ENCODE measurements at places on chromosomes 2 and 18.

GRCh38 chr2:36137612-36138011 is 218.0 kb upstream of the CRIM1 start:
- DNase-seq: no peak

GRCh38 chr2:39922679-39923405 is 143.8 kb upstream of the THUMPD2 start:
- no peak for DNase-seq

GRCh38 chr2:157470321-157470720 is 26.4 kb upstream of the CYTIP start:
- DNase-seq: no peak

DNA sequence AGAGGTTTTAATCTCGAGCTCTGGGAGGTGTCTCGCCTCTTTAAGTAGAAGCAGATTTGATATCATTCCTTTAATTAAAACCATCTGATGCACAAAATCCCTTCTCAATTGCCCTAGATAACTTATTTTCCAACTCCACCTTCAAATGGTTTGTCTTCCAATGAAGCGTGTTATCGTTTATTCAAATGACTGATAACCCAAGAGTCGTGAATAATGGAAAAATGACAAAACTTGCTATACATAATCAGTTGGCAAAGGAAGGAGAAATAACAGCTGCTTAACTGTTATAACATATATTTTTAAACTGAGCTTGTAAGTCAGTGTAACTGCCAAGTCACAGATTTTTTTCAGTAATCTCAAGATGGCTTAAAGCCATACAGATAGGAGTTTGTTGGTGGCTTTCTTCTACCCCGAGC is 144.6 kb downstream of the QPCT start:
- DNase-seq: no peak

GRCh38 chr2:140797718-140798117 is 1333.1 kb downstream of the LRP1B start:
- DNase-seq: no peak

DNA sequence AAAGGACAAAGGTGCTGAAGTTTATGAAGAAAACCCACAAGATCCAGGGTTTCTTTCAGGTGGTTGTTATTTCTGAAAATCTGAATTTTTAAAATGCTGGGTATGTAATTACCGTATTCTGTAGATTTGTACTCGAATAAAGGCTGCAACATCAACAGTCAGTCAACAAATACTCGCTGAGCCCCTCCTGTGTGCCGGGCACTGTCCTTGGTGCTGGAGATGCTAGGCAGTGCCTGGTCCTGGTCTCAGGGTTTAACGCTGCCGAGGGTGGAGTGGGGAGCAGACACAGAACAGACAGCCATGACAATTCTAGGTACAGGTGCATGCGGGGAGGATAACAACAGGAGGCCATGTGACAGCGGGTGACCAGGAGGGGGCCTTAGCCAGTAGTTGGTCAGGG is 27.2 kb upstream of the PDIA6 start:
- no peak for DNase-seq

DNA sequence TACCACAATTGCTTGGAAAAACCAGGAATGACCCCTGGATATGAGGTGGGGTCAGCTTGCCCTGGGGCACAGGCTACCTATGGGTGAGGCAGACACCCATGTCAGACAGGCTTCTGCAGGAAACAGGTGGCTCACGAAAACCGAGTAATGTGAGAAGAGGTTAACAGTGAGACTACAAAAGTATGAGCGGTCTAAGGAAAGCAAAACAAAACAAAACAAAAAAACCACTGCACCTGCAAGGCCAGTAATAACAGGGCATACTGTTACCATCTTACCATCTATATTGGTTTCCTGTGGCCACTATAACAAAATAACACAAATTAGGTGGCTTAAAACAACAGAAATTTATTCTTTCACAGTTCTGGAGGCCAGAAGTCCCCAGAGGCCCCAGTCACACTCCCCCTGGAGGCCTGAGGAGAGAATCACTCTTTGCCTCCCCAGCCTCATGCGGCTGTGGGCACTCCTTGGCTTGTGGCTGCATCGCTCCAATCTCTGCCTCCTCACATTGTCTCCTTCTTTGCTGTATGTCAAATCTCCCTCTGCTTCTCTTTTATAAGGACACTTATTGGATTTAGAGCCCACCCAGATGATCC is 86.6 kb upstream of the EPC2 start:
- no peak for DNase-seq

DNA sequence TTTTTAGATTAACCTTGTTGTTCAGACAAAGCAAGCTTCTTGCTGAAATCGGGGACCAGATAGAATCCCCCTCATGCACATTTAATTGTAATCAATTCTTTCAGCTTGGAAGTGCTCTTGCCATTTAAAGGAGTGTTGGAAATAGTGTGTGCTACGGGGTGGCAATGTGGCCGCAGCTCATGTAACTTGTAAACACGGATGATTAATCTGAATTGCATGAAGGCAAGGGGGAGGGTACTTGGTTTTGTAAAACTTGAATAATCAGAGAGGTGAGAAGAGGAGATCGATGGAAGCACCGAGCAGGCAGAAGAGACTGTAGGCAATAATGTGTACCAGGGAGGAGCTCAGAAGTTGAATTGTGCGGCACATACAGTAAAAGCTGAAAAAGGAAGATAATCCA is 273.5 kb downstream of the PTGR3 start:
- no peak for DNase-seq

- no peak for DNase-seq
Measured at GRCh38 chr2:43068041-43068533, 158.3 kb downstream of the ZFP36L2 start.

DNA sequence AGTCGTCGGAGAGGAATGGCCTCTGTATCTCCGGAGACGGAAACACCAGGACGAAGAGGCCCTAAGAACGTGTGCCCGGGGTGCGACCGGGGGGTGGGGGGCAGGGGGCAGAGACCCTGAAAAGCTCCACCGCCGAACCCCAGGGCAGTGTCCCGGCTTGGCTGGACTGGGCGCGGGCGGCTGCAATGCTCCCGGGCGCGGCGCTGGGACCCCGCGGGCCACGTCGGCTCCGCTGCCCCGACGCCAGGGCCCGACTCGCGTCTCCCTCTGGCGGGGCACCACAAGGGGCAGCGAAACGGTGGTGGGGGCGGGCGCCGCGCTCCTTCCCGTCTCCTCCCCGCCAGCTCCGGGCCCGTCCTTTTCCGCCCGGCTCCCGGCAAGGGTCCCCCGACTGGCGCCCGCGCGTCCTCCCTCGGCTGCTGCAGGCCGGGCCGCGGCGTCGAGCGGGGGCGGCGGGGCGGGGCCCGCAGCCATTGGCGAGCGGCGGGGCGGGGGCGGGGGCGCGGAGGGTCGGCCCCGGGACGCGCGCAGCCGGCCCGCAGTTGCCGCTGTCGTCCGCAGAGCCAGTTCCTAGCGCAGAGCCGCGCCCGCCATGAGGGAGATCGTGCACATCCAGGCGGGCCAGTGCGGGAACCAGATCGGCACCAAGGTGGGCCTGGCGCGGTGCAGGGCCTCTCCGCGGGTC is at the start of gene TUBB6:
TSS of gene TUBB6 (plus strand) at position 541 of the 685 bp plus-strand sequence. CDS start at position 593, 52 bp downstream.
- no peak for DNase-seq

GRCh38 chr2:233566141-233566956 is at the start of gene USP40:
Gene USP40, minus strand, starts transcription at chr2:233566782. Its CDS starts 1,228 bp downstream, at chr2:233565554.
- DNase-seq: peak; percentile 51

- DNase-seq: no peak
Measured at GRCh38 chr2:176080540-176081375, 3.0 kb downstream of the EVX2 start.

DNA sequence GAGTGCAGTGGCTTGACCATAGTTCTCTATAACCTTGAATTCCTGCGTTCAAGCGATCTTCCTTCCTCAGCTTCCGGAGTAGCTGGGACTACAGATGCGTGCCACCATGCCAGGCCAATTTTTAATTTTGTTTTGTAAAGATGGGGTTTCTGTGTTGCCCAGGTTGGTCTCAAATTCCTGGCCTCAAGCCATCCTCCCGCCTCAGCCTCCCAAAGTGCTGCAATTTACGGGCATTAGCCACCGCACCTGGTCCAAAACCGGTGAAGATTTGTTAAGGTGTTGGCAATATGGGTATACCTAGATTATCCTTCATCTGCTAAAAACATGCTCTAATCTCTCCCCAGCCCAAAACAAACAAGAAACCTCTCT is 1.3 kb upstream of the EIF2AK3 start:
- no peak for DNase-seq

DNA sequence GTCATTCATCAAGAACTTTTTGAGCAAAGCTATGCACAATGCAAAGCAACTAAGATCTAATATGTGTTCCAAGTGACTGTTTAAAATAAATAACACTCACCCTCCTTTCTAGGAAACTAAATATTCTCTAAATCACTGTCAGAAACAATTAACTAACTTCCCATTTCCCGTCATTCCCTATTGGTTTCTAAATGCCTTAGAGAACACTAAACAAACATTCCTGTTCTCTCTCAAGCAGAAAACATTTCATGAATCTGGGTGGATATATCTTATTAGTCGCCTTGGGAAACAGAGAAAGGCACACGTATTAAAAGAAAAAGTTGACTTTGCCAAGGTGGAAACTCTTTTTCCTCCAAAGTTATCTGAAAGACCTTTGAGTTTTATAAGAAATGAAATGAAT is 735.2 kb downstream of the MBD2 start:
- DNase-seq: no peak

DNA sequence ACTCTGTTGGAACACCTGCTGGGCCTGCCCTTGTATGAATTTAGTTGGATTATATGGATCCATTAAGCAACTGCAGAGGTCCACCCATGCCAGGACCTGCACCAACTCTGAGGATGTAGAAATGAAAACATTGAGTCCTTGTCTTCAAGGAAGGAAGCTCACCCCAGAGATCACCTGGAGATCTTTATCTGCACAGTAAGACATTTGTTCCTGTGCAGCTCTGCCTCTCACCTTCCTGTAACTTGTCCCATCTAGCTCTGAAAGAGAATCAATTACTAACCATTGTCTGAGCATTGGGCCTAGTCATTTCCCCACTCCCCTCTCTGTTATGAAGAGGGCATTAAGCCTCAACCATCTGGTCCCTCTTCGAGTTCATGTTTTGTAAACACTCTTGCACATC is 105.2 kb upstream of the YWHAQ start:
- DNase-seq: no peak

GRCh38 chr18:56889621-56890020 is 238.5 kb downstream of the WDR7 start:
- no peak for DNase-seq

- DNase-seq: no peak
Measured at GRCh38 chr2:38130876-38131275, 54.9 kb upstream of the CYP1B1 start.

GRCh38 chr2:48235076-48235475 is 294.9 kb upstream of the STON1 start:
- DNase-seq: no peak

DNA sequence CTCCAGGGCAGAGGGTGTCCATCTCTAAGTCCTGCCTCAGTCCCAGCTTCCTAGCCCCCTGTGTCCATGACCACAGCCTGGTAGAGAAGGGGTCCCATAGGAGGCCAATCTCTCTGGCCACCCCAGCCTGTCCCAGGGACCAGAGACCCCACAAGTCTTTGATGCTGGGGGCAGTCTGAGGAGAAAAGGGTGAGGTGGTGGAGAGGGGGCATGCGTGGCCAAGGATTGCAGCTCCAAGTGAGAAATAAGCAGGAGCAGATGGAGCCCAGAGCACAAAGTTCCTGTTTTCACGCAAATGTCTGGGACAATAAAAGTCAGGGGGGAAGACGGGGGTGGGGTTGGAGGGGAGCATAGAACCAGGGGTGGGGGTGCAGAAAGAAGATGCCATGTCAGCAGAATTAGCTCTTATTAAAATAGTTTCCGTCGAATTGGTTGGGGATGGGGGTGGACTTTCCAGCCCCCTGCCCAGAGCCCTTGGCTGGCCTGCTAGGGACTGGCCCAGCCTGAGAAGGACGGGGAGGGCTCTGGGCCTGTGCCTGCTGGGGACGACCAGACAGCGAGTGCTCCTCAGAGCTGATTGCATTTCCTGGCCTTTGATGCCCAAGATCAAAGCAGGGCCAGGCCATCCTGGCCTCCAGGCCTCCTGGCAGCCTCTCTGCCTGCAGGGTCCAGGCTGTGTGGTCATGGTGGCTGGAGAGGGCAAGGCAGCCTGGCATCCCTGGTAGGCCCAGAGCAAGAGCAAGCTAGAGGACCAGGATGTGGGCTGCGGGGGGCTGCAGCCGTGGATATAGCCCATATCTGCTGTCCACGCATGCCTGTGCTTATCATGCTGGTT is 337.1 kb downstream of the DYSF start:
- no peak for DNase-seq

GRCh38 chr2:174752403-174753037 is 11.8 kb downstream of the CHRNA1 start:
- DNase-seq: peak; percentile 18

DNA sequence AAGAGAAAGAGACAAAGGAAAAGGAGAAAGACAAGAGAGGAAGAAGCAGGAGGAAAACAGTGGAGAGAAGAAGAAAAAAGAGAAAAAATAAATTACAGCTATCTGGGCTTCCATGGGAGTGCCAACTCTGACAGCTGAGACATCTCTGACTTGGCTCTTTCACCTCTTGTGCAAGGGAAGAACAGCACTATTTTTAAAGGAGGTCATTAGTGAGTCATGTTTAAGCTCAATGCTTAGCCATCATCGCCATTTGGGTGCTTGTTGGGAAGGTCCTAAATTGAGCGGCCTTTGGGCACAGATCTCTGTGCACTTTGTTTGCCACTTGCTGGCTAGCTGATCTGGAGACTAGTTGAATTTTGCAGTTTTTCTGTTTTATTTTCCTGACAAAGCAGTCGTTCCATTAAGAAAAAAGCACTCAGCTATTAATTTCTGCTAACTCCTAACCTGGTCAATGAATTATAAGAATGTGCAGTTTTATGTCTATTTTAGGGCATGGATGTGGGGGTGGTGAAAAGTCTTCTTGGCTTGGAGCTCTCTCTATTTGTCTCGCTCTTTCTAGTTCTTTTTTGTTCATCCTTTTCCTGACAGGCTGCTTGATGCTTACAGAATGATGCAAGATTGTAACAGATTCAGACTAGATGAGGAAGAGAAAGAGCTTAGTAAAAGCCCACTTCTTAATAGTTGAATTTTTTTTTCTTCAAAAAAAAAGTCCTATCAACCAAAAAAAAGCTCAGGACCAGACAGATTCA is 231.5 kb downstream of the SLC8A1 start:
- DNase-seq: no peak

GRCh38 chr2:158921599-158922408 is 46.6 kb upstream of the TANC1 start:
- DNase-seq: no peak

DNA sequence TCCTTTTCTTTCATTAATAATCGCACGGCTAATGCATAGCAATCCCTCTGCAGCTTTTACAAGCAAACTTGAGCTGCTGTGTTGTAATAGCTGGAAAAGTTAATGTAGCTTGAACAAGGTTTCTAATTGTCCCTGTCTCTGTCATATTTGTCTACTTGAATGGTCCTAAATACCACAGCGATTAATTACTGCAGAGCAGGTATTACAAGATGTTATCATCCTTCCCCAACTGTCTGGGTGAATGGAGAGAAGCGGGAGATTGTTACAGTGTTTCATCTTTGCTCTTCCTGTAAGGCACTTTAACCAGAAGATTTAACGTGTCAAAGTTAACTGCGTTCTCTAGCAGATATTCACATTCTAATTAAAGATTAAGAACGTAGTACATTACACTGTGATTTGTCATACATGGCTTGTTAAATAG is 422.2 kb upstream of the POU3F3 start:
- DNase-seq: no peak
